H7 (cell line): ENCODE measurements at places on chromosomes 12 and 14.

- DNase-seq, result no peak
Observed at GRCh38 chr12:130139567-130140421, 22.5 kb upstream of the FZD10 start.

DNA sequence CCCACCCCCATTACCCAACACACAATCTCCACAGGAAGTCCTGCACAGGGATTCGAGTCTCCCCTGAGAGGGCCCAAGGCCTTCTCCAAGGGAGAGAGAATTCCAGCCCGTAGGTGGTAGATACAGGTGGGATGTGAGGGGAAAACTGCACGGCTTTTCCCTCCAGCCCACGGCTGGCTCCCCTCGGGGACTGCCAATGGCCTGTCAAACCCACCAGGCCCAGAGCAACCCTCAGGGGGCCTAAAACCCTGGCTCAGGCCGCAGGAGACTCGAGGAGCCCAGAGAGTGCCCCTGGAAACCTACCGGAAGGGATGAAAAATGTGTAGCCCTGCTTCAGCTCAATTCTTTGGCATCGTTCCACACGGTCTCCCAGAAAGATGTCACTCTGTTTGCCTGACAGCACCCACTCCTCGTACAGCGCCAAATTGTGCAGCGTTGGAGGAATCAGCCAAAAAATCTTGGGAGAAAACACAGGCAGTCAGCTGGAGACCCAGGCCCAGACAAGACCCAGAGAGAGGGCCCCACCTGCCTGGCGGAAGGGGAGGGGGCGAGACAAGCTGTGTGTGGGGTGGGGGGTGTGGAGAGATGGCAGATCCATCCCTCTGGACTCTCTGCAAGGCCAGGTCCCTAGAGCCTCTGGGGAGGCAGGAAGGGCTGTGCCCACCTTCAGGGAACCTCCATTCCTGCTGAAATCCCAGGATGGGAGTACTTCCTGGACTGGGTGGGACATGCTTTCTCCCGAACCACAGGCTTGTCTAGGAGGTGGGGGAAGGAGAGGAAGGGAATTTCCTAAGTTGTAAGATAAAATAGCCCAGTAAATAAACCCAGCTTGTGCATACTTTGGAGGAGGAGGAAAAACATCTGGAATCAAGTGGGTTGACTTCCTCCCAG lies 48.1 kb downstream of the KDM2B start:
- no peak for DNase-seq

- DNase-seq, result no peak
Observed at GRCh38 chr12:90029317-90029716, 320.7 kb upstream of the ATP2B1 start.

- DNase-seq, result no peak
Observed at GRCh38 chr12:19507823-19508222, 68.5 kb downstream of the AEBP2 start.

- DNase-seq, result no peak
Observed at GRCh38 chr14:77910506-77910905, 110.6 kb downstream of the ADCK1 start.

DNA sequence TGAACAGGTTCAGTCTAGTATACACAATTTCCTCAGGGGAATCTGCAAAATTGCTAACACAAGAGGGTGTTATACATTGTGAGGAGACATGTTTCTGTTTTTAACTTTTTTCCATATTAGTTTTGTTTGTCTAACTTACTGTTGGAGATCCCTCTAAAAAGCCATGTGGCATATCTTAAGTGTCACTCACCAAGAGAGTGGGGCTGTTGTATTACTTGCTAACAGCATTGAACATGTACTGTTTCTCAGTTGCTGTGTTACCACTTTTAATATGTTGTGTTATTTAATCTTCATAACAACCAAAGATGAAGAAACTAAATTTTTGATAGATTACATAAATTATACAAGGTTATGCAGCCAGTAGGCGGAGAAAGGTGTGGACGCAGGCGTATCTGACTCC lies 154.3 kb upstream of the NPAS3 start:
- DNase-seq, result no peak

DNA sequence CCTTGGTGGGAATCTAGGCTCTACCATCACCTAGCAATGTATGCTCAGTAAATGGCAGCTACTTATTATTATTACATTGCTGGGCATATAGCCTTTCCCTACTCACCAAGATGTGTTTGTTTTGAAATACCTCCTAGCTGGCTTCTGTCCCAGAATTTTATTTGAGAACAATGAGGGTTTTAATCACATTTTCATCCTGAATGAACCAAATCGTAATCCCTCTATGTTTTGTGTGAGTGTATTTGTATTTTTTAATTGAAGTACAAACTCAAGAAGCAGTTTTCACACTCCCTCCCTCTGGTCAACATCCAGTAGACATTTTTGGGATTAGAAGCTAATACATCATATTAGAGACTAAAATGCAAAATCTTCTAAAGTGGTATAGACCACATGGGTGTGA lies 7.6 kb downstream of the SLC7A8 start:
- DNase-seq, result no peak

DNA sequence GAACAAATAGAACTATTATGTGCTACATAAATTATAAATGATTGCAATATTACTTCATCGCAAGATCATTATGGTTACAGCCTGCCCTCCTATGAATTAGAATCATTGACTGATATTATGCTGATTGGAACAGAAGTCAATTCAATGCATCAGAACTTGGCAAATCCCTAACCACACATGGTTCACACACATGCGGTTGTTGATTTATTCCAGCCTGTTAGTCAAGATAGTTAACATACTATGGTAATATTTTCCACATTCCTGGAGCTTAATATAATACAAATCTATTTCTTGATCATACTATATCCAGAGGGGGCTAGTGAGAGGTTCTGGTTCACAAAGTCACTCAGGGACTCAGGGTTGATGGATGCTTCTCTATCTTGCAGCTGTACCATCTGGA lies 9.7 kb upstream of the CACNA1C start:
- DNase-seq, result no peak

- no peak for DNase-seq
Observed at GRCh38 chr12:18257251-18257650, 4.1 kb upstream of the PIK3C2G start.

DNA sequence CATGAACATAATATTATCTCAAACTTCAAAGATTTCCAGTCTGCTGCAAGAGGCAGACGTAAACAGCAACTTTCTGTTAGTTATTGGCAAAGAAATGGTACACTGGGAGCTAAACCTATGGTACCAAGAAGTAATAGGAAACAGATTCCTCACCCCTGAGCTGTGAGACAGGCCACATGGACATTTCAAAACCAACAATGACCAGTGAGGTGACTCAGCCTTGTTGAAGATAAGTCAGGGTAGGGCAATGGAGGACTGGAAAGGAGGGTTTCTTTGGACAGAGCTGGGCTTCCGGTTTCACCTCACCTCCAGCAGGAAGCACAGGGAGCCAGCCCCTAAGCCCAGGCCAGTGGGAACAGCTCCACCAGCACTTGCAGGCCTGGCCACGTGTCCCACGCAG lies 1320.5 kb downstream of the AACS start:
- DNase-seq, result no peak

DNA sequence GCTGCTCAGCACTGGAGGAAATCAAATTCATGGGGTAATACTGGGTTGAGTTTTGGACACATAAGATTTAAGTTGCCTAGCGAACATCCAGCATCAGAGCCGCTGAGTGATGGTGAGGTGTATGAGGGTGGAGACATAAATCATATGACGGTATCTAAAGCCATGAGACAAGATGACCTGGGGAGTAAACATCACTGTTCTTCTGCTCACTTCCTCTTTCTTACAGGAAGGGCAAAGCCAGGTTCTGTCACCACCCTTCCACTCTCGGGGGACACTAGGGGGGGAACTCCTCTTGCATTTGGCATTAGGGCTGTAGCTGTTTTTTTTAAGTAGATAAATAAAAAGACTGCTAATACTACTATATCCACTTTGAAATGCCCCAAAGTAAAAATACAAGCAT lies 24.0 kb downstream of the PRDM4 start:
- DNase-seq, result no peak

GRCh38 chr12:60494244-60494643 lies 898.4 kb downstream of the SLC16A7 start:
- no peak for DNase-seq

- no peak for DNase-seq
Observed at GRCh38 chr12:8087666-8088065, 5.6 kb downstream of the NECAP1 start.

DNA sequence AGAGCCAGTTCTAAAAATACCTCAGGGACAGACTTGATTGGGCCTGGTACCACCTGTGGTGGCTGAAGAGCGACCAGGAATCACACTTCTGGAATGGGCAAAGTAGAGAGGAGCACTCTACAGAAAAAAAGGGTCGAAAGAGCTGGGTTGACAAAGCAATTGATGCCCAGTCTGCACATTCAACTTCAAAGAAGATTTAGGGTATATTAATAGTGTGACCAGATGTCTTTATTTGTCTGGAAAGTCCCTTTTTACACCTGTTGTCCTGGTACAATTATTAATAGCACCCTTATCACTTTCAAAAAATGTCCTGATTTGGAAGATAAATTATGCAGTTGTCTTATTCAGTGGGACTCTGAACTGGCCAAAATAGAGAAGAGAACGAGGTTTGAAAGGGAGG lies 137.5 kb downstream of the DYRK2 start:
- DNase-seq, result no peak

DNA sequence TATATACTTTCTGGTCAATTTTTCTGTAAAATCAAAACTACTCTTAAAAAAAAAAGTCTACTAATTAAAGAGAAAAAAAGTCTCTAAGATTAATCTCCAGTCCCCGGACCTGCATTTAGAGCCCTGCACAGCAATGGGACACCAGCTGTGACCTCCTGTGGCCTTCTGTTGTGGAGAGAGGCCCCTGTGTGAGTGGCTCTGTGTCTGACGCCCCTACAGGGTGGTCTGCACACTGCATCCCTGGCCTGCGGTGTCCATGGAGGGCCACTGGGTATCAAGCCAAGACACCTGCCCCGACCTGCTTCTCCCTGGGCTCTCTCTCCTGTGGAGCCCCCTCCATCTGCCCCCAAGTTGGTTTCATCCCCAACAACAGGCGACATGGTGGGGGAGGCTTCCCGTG lies 248.0 kb upstream of the DIO3 start:
- peak; percentile 32 for DNase-seq

DNA sequence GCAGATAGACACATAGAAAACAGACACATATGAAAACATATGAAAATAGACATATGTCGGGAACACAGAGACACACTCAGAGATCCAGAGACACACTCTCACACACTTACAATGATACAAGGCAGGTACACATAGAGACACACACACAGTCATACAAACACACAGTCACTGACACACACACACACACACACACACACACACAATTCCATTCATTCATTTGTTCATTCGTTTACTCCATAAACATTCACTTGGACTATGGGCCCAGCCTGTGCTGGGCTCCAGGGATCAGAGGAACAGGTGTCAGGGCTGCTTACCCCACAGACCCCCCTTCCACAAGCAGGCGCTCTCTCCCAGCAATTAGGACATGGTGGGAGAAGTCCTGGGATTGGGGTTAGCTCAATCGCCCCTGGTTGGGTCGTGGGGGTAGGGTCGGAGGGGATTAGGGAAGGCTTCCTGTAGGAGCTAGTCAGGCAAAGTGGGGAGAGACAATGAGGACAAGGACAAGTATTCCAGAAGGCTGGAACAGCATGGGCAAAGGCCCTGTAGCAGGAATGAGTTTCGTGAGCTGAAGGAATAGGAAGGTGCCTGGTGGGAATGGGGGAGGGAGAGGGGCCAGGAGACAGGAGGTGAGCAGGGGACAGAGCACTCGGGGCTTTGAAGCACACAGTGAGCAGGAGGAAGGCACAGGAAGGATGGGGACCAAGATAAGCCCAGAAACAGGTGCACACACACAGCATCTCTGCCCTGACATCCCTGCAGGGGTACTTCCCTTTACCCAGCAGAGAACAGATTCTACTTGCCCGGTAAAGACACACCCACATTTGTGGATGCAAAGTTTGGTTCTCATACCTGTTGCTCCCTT lies 6.5 kb downstream of the RASAL1 start:
- no peak for DNase-seq

DNA sequence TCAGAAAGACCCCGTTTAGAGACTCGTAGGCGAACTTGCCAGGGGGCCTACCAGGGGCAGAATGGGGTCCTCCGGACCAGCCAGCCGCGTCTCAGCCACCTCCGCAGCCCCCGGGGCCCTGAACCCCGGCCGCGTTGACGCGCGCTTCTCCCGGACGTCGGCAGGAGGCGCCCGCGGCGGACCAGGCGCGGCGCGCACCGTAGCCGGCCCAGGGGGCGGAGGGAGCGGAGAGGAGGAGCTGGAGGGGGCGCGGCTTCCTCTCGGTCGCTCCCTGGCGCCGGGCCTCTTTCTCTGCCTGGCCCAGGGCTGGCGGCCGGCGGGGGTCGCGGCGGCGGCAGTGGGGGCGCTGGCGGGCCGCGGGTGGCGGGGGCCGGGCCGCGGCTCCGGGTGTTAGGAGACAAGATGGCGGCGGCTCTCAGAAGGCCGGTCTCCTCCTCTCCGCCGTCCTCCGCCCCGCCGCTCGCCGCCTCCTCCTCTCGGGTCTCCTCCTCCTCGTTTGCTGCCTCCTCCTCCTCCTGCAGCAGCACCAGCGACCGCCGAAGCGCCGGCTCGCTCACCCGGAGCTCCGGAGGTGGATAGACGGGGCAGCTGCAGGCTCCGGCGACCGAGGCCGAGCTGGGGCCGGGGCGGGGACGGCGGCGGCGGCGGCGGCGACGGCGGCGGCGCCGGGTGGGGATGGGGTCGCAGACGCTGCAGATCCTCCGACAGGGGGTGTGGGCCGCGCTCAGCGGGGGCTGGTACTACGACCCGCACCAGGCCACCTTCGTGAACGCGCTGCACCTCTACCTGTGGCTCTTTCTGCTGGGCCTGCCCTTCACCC lies at the start of gene PCNX1:
PCNX1 (plus strand) TSS at position 284 of the 820 bp plus-strand sequence; CDS start at position 676, 392 bp downstream.
- DNase-seq, result peak; percentile 98

DNA sequence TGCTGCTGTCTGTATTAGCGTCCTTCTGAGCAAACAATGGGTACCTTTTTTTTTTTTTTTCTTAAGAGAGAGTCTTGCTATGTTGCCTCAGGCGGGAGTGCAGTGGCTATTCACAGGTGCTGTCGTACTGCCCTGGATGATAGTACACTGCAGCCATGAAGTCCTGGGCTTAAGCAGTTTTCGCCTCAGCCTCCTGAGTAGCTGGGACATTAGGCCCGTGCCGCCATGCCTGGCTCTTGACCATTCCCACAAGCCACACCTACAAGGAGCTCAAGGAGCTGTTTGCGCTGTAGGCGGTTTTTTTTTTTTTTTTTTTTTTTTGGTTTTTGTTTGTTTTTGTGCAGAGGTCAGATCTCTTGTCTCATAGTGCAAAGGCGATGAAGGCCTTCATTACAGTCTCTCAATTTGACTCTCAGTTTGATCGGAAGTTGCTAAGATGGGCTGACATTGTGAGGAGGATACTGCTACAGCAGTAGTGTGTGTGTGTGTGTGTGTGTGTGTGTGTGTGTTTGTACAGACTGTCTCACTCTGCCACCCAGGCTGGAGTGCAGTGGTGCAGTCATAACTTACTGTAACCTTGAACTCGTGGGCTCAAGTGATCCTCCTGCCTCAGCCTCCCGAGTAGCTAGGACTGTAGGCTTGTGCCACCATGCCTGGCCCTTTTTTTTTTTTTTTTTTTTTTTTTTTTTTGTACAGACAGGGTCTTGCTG lies 34.2 kb downstream of the TRAF3 start:
- DNase-seq, result no peak

- peak; percentile 23 for DNase-seq
Observed at GRCh38 chr12:24038211-24038997, 88.9 kb upstream of the SOX5 start.
